ENCODE measurements at places on chromosomes 7 and 10.

GRCh38 chr7:116164552-116165306 is 45.6 kb upstream of the TES start:
- DNase-seq, result peak; percentile 44

GRCh38 chr7:40903872-40904271 is 769.1 kb downstream of the SUGCT start:
- DNase-seq, result no peak

GRCh38 chr7:149598721-149599308 is 101.2 kb upstream of the ZNF746 start:
- DNase-seq, result no peak

DNA sequence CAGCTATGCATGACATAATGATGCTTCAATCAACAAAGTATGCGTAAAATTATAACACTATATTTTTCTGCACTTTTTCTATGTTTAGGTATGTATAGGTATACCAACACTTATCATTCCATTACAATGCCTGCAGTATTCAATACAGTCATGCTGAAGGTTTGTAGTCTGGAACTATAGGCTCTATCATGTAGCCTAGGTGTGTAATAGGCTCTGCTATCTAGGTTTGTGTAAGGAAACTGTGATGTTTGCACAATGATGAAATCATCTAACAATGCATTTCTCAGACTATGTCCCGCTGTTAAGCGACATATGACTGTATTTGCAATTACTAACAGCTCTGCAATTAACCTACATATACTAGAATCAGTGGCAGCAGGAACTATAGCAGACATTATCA is 1447.5 kb downstream of the GATA3 start:
- no peak for DNase-seq

GRCh38 chr7:27247452-27248426 is 5.1 kb downstream of the EVX1 start:
- no peak for DNase-seq

DNA sequence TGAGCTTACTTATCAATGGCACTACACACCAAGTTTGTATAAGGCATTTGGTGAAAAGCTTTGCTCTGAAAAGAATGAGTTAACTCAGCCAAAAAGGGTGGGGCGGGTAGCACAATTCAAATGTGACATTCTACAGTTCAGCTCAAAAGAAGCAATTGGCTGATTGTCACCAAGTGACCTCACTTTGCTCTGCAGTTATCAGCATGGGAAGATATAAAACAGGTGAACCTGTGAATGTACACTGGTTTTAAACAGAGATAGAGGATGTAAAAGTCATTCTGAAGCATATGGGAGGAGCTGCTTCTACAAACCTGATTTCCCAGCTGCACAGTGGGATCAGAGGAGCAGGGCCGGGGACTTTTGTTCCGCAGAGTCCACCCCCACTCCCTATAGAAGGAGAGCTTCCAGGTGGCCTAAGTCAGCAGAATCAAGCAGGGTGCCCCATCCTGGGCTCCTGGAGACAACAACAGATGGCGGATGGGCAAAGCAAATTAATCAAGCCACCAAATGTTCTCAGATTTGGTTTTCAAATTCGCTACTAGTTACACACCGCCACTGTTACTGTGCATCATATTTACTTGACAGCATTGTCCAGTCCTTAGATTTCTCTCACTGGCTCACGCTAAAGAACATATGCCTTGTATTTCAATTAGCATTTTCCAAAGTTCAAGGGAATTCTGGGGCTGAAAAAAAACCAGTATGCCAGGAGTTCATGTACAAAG is 27.5 kb upstream of the NPVF start:
- DNase-seq, result no peak

DNA sequence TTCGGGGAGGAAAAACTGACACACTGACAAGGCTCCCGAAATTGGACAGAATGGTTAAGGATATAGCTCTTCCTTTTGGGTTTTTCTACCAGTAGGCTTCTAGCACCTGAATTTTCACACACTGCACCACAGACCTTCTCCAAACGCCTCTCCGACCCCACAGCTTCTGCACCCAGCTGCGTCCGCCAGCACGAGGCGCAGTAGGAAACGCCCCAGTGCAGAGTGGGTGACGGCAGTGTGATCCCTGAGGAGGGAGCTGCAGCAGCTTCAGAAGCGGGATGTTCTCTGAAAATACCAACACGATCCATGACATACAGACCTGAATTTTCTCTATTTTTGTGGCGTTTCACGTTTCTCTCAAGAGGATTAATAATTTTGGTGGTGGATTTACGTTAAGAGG is 25.9 kb downstream of the HSPB1 start:
- no peak for DNase-seq

All from HFF-Myc (cell line).